COR-L47 (cell line): ENCODE measurements at places on chromosomes 1 and 21.

DNA sequence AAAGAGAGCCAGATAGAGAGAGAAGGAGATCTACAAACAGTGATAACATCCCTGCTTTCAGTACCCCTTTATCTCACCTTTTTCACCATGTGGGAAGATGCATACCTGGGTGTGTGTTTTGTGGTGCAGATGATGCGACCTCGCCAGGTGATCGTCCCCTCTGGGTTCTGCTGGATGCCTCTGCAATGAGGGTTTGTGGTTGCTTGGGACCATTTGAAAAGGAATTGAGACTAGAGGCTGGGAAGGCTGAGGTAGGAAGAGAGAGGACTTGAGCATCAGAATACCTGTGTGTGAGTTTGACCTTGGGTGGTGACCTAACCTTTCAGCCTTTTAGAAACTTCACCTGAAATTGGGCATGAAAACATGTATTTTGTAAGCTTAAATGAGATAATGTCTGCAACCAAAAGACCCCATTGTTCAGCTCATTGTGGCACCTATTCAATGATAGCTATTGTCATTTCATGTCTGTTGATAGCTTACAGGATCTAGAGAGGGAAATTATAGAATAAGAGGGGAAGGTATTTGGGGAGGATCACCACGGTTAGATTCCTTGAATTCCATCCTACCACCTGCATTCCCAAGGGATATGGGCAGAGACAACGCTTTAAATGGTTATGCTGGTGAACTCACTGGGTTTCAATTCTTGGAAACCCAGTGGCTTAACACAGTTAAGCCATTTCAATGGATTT is 125.7 kb downstream of the IGSF21 start:
- no peak for DNase-seq

GRCh38 chr1:152777510-152778137 is 2.7 kb downstream of the LCE1F start:
- no peak for DNase-seq

DNA sequence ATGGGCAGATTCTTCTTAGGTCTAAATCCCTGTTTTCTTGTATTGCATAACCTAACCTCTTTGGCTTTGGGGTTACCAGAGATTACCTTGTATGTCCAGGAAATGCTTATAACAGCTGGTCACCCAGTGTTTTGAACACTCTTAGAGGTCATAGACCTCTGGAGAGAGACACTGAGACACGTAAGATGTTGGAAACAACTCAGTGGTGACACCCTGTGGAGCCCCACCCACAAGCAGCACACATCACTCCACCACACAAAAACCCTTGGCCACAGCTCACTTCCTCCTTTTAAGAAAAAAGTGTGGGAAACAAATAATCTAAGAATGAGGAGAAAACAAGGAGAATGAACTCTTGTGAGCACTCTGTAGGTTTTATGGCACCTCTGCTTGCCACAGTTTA is 26.3 kb upstream of the CYP4B1 start:
- DNase-seq, result no peak

- no peak for DNase-seq
These were observed 23.1 kb downstream of the USP25 start for GRCh38 chr21:15752763-15753407.

GRCh38 chr1:208809876-208810275 is 565.7 kb upstream of the PLXNA2 start:
- no peak for DNase-seq
